ENCODE measurements at places on chromosomes 3 and 15. TPM values are rescaled to one million over a fixed set of nuclear protein-coding genes. Genes with fewer than 3 reads are reported as not detected.

GRCh38 chr3:60847791-60848190, 403.5 kb downstream of the FHIT start:
- no peak for DNase-seq

Gene PATL2
- 0.24 TPM for total RNA-seq

Gene ROBO2
- 18.4 TPM for total RNA-seq

- DNase-seq, result no peak
Measured at GRCh38 chr15:65405791-65406423, 16.8 kb downstream of the IGDCC4 start.

- DNase-seq, result no peak
Measured at GRCh38 chr3:141379250-141379966, 11.1 kb downstream of the ZBTB38 start.

DNA sequence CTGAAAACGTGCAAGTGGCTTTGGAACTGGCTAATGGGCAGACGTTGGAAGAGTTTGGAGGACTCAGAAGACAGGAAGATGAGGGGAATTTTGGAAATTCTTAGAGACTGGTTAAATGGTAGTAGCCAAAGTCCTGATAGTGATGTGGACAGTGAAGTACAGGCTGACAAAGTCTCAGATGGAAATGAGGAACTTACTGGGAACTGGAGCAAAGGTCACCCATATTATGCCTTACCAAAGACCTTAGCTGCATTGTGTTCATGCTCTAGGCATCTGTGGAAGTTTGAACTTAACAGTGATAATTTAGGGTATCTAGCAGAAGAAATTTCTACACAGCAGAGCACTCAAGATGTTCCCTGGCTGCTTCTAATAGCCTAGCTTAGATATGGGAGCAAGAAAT, 28.6 kb upstream of the SERPINI2 start:
- DNase-seq, result no peak

GRCh38 chr3:154275965-154276364, 48.3 kb downstream of the DHX36 start:
- DNase-seq, result no peak

DNA sequence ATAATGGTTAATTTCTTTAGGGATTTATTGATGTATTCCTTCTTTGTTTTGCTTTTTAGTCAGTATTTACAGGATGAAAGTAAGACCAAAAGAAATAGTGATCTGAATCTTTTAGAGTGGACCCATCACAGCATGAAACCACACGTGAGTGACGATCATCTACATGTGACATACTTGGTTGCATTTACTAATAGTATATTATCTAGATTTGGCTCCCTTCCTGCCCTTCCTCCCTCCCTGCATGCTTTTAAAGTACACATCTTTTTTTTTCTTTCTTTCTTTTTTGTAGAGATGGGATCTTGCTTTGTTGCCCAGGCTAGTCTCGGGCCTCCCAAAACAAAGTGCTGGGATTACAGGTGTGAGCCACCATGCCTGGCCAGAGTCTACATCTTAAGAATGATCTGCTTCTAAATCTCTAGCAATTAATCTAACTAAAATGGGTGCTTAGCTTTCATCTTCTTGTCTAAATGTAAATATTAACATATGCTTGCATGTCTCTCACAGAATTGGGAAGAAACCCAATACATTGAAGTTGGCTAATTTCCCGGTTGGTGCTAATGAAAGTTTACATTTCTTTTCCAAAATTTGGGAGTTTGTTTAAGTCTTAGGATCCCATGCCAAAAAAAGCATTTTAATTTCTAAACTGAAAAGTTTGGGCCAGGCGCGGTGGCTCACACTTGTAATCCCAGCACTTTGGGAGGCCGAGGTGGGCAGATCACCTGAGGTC, 38.0 kb downstream of the SENP2 start:
- no peak for DNase-seq

GRCh38 chr3:187359798-187360486, 8.2 kb upstream of the RTP4 start:
- no peak for DNase-seq

GRCh38 chr15:101558221-101558941, 68.9 kb upstream of the PCSK6 start:
- DNase-seq, result peak; percentile 53

DNA sequence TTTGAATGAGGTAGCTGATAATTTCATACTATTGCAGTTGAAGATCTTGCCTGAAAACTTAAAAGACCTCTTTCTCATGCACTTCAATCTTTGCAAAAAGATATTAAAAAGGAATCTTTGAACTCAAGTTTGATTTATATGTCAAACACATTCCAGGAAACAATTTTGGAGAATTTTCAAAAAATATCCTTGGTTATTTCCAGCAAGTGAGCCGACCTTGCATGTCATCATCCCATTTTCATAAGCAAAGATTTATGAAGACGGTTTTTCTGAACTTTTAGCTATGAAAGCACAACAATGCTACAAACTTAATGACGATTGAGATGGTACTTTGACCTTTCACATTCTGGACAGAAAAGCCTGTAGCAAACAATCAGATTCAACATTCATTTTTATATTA, 95.6 kb downstream of the RFX7 start:
- no peak for DNase-seq

Gene RBMS3
- total RNA-seq, result 66.8 TPM

DNA sequence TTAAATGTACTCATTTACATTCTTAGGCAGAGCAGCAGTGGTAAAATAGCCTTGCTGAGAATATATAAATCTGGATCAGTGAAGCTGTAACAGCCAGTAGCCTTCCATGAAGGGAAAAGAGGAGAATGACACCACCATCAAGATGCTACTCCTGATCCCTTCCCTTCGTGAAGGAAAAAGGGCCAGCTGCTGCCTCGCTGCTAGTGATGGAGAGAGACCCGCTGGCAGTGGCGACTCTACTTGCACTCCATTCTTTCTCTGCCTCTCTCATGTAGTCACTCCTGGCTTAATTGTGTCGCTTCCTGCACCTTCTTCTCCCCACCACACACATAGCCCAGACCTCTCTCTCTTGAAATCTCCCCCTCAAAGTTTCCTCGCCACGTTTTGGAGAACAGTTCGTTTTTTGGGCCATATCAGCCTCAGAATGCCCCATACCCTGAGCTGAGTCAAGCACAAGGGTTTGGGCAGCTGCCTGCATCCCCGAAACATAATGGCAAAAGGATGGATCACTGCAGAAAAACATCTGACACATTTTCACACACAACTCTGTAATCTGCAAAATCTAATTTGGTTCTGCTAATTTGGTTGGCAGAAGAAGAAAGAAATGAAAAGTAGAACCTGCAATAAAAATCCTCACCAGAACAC, 460.3 kb upstream of the IL12A start:
- DNase-seq, result no peak

GRCh38 chr3:177388209-177388608, 190.9 kb upstream of the TBL1XR1 start:
- no peak for DNase-seq

GRCh38 chr15:96058103-96058851, 272.2 kb upstream of the NR2F2 start:
- no peak for DNase-seq

DNA sequence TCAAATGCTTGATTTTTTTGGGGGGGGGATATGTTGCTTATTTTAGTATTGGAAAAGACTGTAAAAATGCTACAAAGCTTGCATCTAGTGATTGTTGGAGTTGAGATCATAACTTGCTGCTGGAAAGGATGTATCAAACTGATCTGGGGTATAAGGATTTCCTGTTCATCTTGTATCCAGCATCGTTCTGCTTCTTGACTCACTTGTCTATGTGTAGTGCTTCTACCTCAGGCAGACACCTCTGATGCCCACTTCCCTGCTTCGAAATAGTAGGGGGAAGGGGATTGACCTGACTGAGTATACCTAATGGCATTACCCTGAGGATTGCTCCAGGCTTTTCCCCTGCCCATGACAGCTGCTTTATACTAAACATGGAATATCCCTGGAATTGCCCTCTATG, 42.7 kb downstream of the STT3B start:
- DNase-seq, result no peak

GRCh38 chr3:123090728-123091531, 24.1 kb downstream of the PDIA5 start:
- DNase-seq, result no peak

- no peak for DNase-seq
Measured at GRCh38 chr3:49484471-49484870, 14.4 kb downstream of the DAG1 start.

- DNase-seq, result no peak
Measured at GRCh38 chr3:129378949-129379348, 49.5 kb downstream of the EFCAB12 start.

DNA sequence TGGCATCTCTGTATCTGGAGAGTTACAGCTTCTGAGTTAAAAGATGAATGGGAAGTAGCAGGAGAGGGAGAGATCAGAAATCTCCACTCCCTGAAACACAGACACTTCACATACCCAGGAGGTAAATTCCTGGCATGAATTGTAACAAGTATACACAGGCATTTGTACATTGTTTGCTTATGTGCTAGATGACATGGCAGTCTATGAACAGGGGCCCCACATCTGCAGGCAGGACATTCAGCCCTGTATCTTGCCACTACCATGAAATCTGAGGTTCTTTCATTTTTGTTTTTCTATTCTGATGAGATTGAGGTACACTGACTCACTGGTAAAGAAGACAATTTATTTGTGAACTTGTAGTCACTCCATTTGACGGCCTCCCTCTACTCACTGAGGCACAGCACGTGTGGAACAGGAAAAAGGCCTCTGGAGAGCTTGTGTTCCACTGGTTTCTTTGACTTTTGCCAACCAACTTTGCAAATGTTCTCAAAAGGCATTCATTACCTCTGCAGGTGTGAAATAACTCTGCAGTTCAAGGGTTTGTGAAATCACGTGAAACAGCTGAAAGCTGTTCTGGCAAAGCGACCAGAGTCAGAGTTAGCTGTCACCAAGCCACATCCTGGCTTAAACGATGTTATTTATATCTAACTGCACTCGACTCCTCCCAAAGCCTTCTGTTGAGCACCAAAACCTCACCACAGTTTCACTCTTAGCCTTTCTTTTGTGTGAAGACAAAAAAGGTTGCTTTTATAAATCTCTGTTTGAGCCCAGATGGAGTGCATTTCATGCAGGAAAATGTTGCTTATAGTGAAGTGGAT, 401.3 kb upstream of the CFAP20DC start:
- no peak for DNase-seq

Gene IL17RB
- total RNA-seq, result 0.24 TPM

DNA sequence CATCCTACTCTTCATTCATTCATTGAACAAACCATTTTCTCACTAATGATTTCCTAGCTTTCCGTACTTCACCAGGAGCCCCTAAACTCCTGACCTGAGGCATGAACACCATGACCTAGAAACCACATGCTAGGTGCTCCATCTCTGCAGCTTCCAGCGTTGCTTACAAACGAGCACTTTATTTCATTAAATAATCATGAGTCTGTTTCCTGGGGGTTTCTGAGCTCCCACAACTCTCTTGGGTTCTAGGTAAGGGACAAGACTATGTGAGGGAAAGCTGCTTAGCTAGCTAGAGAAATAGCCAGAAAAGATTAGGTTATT, 1.3 kb downstream of the MAP2K1 start:
- no peak for DNase-seq

Gene PTX3
- total RNA-seq, result 51.8 TPM

DNA sequence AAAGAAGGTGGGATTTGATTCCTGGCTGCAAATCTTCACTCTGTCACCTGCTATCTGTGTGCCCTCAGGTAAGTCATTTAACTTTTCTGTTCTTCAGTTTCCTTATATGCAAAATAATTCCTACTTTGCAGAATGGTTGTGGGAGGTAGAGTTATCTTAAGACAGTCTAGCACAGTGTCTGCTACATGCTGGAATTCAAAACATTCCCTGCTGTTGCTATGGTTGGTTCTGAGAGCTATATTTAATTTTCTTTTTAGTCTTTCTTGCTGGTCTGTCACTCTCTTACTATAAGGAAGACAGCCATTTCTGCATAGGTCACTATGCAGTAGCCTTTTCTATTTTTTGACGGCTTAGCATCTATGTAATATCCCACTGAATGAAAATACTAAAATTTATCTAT, 4.0 kb upstream of the ADPGK start:
- no peak for DNase-seq

- DNase-seq, result no peak
Measured at GRCh38 chr3:65284546-65284945, 596.7 kb upstream of the ADAMTS9 start.

- DNase-seq, result no peak
Measured at GRCh38 chr3:112633757-112634156, 7.2 kb downstream of the CCDC80 start.

Gene POPDC2
- 2.4 TPM for total RNA-seq

DNA sequence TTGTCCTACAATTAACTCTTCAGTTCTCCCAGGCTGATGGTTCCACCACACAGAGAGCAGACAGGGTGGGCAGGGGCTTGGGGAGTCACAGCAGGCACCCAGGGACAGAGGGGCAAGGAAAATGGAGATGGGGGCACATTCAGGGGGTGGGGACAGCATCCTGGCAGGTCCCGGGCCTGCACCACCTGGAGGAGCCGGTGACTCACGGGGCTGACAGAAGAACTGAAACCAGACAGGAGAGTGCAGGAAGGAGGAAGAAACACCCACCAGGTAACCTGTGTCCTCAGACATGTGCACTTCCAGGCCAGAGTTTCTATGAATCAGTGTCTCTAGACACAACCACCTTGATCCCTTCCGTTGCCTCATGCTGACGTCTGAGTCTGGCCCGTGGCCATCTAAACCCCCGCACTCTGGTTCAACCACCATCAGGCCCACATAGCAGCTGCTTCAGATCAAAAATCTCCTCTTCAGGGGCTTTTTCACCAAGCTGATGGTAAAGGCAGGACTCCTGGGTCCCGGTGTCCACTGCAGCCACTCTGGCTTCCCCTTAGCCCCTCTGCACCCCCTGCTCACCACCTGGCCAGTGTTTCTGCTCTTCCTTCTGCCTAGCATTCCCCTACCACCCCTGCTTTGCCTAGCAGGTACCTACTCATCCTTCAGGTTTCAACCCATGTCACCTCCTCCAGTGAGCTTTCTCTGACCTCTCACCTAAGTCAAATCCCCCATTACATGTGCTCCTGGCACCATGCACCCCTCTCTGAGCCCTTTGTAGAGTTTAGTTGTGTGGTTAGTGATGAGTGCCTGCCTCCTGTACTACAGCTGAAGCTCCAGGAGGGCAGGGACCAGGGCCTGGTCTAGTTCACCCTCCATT, 16.5 kb upstream of the CYP11A1 start:
- DNase-seq, result no peak

Gene GABRA5
- total RNA-seq, result not detected

DNA sequence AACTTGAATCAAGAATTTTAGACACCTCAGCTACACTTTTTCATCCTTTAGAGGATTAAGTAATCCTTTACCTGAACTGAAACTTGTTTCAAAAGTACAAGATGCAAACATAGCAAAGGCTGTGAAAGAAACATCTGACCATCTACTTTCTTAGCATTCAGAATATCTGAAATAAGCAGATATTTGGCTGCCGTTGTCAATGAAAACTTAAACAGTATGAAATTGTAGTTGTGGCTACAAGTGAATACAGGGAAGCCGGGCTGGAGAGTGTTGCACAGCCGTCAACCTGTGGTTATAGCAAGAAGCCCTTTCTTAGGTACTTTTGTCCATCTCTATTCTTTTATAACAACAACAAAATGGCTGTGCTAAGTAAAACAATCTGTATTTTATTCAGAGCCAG, 6.9 kb upstream of the CX3CR1 start:
- DNase-seq, result no peak

DNA sequence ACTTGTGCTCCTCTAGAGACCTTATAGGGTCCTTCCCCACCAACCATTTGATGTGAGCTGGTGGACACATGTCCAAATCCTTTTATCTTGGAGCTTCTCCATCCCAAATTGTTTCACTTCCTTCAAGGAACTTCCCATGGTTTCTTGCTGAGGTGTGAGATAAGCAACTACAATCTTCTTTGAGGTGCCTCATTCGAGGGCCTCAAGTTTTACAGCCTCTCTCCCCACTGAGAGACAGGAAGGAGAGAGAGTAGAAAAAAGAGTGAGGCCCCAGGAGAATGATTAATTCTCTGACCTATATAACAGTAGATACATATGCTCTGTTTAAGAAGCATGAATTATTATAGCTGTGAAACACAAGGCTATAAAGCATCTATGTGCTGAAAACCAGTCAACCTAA, 70.5 kb downstream of the SUMF1 start:
- DNase-seq, result no peak

Data from osteocyte (in vitro differentiated cells).